ENCODE measurements at places on chromosomes 2 and 18.

DNA sequence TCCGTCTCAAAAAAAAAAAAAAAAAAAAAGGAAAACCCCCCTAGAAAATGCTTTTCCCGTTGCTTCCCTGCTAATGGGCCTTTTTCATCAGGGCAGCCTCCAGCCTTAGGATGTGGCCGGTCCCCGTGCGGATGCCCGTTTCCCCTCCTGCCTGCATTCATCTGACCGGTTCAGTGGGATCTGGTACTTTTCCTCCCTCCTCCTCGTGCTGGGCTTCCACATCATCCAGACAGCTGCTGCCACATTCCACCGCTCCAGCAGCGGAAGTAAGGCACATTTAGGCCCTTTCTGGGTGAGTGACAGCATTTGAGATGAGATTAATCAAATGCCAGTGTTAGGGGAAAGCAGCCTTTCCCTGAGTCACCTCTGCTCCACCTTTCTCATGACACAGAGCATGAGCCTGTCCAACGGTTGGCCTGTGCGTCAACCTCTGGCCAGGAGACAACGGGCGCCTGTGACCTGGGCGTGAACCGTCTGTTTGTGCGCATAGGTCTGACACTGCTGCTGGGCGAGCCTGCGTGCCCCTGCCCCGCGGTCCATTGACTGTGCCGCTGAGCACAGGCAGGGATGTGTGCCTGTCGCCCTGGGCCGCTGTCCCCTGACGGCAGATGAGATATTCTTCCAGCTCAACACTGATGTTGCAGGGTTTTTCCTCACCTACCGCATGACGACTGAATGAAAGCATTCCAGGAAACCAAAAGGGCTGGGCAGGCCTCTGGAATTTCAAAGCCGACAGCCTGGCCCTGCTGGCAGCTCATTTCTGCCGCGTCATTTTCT, 174.0 kb downstream of the TGIF1 start:
- no peak overlapping the region for H3K27ac ChIP-seq
- no peak for DNase-seq
- no peaks in the 10 kb centered on the region for H3K27me3 ChIP-seq
- H3K4me1 ChIP-seq: peaks cover 19% of the 10 kb centered on the region
- H3K4me3 ChIP-seq: no peak overlapping the region
- no peaks in the 10 kb centered on the region for H3K36me3 ChIP-seq

DNA sequence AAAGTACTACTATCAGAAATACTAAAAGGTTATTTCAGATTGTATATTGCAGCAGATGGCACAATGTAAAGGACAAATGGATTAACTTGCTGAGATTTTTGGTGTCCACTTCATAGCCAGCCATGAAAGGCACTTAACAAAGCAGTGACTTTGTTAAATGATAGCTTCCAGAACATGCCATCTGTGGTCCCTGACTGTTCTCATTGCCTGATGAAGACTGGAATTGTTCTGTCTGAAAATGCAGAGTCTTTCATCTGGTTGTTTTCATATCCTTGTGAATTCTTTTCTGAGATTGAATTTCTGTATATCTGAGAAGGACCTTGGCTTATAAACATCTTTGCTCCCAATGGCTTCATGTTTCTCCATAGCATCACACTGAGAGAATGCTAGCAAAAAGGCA, 44.4 kb upstream of the LRRTM1 start:
- H3K27me3 ChIP-seq: no peaks in the 10 kb centered on the region
- no peak overlapping the region for H3K27ac ChIP-seq
- no peak for DNase-seq
- H3K36me3 ChIP-seq: no peaks in the 10 kb centered on the region
- no peak overlapping the region for H3K4me3 ChIP-seq

- no peak for DNase-seq
- H3K4me1 ChIP-seq: no peaks in the 10 kb centered on the region
- H3K27me3 ChIP-seq: no peaks in the 10 kb centered on the region
- peaks cover 16% of the 10 kb centered on the region for H3K36me3 ChIP-seq
- no peak overlapping the region for H3K27ac ChIP-seq
Observed at GRCh38 chr2:69465513-69466456, 28.6 kb upstream of the NFU1 start.

GRCh38 chr2:34534761-34535160, 935.7 kb upstream of the FAM98A start:
- H3K27ac ChIP-seq: no peak overlapping the region
- H3K36me3 ChIP-seq: no peaks in the 10 kb centered on the region
- DNase-seq: no peak
- H3K27me3 ChIP-seq: no peaks in the 10 kb centered on the region

DNA sequence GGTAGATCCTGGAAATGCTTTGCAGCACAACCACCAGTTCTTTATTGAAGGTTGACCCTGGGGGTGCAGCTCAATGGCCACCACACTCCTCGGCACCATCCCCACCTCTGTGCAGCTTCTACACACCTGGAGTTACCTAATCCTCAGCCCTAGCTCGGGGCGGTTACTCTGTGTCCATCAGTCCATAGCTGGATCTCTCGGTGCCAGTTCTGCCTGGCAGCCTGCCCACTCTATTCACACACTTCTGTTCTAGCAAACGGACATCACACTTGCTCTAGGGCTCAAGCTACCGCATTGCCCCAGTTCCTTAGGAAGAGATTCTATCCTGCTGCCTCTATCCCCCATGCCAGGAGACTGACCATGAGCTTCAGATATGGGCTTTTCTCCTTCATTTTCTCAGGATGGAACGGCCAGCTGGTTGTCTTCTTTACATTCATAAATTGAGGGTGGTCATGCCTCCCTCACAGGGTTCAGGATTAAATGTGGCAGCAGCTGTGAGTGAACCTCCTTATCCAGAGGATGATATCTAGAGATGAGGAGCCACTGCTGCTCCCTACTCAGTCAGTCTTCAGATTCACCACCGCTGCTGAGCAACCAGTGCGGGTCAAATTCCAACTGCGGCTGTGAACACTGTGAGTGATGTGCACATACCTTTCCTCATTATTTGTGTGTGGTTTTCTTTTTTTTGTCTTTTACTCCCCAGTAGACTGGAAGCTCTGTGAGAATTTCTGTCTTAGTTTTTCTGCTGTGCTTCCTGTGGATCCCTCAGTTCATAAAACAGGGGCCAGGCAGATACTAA, 66.9 kb upstream of the TRIB2 start:
- no peaks in the 10 kb centered on the region for H3K36me3 ChIP-seq
- no peaks in the 10 kb centered on the region for H3K4me1 ChIP-seq
- H3K4me3 ChIP-seq: no peak overlapping the region

- H3K27ac ChIP-seq: no peak overlapping the region
- peaks cover 17% of the 10 kb centered on the region for H3K4me1 ChIP-seq
- H3K4me3 ChIP-seq: no peak overlapping the region
- peak; percentile 38 for DNase-seq
Observed at GRCh38 chr2:47346-47725, 1.0 kb upstream of the FAM110C start.
